ENCODE measurements at places on chromosomes 2 and 18. TPM values are rescaled to one million over a fixed set of nuclear protein-coding genes. Genes with fewer than 3 reads are reported as not detected.

- H3K4me1 ChIP-seq, result peaks cover 5% of the 10 kb centered on the region
- H3K27me3 ChIP-seq, result no peaks in the 10 kb centered on the region
- no peak overlapping the region for H3K27ac ChIP-seq
These were observed 68.6 kb upstream of the PELI1 start for GRCh38 chr2:64212801-64213321.

Gene METAP1D
- 6.5 TPM for total RNA-seq

Gene SPIRE1
- total RNA-seq, result 14.2 TPM

GRCh38 chr2:18057657-18058056 lies 179.2 kb downstream of the KCNS3 start:
- no peaks in the 10 kb centered on the region for H3K36me3 ChIP-seq
- no peaks in the 10 kb centered on the region for H3K4me1 ChIP-seq
- no peak for DNase-seq
- no peak overlapping the region for H3K27ac ChIP-seq
- peaks cover 73% of the 10 kb centered on the region for H3K27me3 ChIP-seq
- no peak overlapping the region for H3K4me3 ChIP-seq

Gene TNS1
- total RNA-seq, result 1.9 TPM
